ENCODE measurements at places on chromosomes 11 and 22.
A peak's percentile ranks its signal among the peaks of the same experiment; 100 is the strongest.

DNA sequence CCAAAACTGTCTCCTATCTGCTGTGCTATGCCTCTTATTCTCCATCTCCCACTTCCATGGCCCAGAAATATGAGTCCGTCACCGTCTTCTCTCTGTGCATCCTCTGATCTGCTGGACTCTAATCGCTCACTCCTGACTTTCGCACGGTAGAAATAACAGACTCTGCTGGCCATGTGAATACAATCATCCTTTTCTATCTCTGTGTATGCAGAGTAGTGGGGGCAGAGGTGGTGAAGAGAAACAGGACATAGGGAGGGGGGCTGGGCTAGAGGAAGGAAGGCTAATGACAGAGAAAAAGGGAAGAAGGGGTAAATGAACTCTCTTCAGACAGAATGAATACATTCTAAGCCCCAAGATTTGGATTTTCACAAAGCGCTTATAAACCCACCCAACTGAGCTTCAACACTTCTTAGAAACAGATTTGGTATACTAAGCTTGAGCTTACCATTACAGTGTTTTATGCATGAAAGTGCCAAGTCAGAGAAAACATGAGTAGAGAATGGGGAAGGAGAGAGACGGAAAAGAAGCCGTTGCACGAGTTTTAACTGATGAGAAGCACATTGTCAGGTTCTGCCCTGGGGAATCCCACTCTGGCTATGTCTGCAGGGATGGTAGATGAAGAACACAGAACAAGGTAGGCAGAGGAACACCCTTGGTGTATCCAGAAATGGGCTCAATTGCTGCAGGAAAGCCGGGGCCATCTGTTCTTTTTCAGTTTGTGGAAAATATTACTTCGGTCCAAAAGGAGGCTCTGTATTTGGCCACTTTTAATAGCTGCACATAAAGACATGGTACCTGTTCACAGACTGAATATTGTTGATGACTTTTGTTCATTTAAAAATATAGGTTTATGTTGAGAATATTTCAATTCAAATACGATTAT is 324.7 kb downstream of the ETS1 start:
- DNase-seq, result no peak

- DNase-seq, result peak; percentile 52
These were observed 23.2 kb upstream of the ZBTB16 start for GRCh38 chr11:114036147-114036811.

- no peak for DNase-seq
These were observed 20.1 kb upstream of the SCGB1D1 start for GRCh38 chr11:62169935-62170334.

- DNase-seq, result no peak
These were observed 989.3 kb downstream of the BRD1 start for GRCh38 chr22:48838376-48838775.

DNA sequence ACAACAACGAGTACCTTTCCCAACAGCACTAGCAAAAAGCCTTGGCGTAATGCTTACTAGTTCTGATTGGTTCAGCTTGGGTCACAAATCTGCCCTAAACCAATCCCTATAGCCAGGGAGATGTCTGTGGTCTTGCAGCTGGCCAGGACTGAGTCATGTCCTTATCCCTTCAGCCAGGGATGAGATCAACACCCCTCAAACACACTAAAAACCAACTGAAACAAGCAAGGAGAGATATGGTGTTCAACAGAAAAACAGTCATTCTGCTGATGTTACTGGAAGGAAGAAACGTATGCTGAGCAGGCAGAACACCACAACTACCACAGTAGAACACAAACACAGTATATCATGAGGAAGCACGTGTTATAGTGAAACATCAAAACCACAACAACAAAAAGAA is 375.6 kb downstream of the LARGE1 start:
- no peak for DNase-seq

GRCh38 chr11:12174128-12174476 is 63.7 kb downstream of the MICAL2 start:
- no peak for DNase-seq
